ENCODE measurements at places on chromosomes 6 and 20. TPM values are rescaled to one million over a fixed set of nuclear protein-coding genes. Genes with fewer than 3 reads are reported as not detected.

CNR1 gene
- total RNA-seq, result 3.5 TPM

BMP2 gene
- total RNA-seq, result 17.9 TPM

AGER gene
- 11.1 TPM for total RNA-seq

SCUBE3 gene
- total RNA-seq, result 14.7 TPM

ZSCAN12 gene
- 12.4 TPM for total RNA-seq

DNA sequence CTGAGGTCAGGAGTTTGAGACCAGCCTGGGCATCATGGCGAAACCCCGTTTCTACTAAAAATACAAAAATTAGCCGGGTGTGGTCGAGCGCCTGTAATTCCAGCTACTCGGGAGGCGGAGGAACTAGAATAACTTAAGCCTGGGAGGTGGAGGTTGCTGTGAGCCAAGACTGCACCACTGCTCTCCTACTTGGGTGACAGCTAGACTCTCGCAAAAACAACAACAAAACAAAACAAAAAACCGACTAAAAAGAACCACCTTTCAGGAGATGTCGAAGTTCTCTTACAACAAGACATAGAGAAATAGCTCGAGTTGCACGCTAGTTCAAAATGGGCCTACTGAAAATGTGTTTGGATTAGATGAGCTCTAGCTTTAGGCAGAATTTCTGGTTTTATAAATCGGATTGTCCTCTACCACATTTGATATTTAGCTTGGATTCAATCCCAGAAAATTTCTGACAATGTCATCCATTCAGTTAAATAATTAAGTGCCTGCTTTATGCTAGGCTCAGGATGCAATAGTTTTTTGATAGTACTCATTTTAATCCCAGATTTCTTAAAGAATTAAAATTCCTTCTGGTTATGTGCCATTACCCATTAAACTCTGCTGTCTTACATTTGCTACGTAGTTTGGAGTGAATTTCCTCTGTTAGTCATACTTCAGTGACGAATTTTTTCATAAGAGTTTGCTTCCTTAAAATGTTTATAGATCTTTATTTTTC lies 137.5 kb upstream of the SHLD1 start:
- H3K27ac ChIP-seq, result peak overlapping the region; percentile 79
- H3K27me3 ChIP-seq, result no peaks in the 10 kb centered on the region
- DNase-seq, result no peak

DNA sequence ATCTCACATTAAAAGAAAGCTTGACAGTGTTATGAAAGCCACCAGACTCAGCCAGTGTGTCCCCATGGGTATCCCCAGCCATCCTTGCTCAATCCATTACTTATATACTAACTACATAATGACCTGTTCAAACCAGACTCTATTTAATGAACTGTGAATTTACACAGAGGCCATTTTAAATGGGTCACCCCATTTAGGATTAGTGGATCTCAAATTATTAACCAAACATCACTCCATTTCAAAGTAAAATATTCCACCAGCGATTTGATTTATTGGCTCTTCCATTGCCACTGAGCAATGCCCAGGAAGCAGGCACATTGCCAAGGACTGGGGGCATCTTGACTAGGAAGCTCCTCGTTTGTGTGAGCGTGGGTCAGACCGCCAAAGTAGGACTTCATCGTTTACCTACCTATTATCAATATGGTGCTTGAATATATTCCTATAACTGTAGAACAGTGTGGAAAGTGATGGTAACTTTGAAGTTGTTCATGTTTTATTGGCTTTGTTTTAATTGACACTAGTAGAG lies 15.5 kb upstream of the NPEPL1 start:
- H3K27ac ChIP-seq, result no peak overlapping the region
- DNase-seq, result no peak
- peaks cover 52% of the 10 kb centered on the region for H3K36me3 ChIP-seq

PRRC2A gene
- total RNA-seq, result 235 TPM

SAMD5 gene
- 9.2 TPM for total RNA-seq

DNA sequence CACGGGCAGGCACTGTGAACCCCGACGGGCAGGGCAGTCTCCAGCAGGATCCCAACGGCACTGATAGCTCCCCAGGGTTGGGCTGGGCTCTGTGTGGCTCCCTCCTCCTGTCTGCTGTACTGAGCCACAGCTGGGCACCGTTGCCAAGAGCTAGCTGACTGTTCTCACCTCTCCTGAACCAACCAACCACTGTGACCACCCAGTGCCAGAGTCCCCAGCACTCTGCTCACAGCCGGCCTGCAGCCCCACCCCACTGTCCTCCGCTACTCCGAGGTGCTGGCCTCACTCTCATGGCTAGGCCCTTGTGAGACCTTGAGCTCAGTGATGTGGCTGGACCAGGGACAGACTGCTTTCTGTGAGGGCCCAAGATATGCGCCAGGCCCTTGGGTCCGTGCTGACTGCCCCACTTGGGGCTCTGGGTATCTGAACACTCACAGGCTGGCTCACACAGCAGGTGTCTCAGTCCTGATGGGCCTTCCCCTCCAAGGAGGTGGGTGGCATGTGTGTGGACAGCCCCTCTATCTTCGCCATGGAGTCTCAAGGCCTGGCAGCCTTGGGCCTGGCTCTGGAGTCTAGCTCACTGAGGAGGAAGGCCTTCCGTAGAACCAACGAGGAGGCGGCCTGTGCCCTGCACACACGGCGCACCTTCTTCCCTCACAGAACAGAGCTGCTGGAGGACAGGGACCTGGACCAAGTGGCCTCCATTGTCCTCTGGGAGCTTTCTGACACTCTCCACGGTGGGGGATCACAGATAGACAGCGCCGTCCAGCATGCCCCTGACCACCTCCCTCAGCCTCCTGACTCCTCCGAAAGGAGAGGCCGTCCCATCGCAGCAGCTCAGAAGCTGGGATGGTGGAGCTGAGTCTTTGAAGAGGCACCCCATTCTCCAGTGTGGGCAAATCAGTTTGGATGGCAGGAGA lies 53.5 kb downstream of the TCP11 start:
- no peak overlapping the region for H3K27ac ChIP-seq
- peak; percentile 59 for DNase-seq
- H3K4me1 ChIP-seq, result peaks cover 6% of the 10 kb centered on the region
- no peaks in the 10 kb centered on the region for H3K27me3 ChIP-seq
- no peak overlapping the region for H3K4me3 ChIP-seq

- DNase-seq, result no peak
- H3K4me1 ChIP-seq, result no peaks in the 10 kb centered on the region
- no peaks in the 10 kb centered on the region for H3K36me3 ChIP-seq
Measured at GRCh38 chr6:151690303-151690702, 117.2 kb upstream of the ESR1 start.

DNA sequence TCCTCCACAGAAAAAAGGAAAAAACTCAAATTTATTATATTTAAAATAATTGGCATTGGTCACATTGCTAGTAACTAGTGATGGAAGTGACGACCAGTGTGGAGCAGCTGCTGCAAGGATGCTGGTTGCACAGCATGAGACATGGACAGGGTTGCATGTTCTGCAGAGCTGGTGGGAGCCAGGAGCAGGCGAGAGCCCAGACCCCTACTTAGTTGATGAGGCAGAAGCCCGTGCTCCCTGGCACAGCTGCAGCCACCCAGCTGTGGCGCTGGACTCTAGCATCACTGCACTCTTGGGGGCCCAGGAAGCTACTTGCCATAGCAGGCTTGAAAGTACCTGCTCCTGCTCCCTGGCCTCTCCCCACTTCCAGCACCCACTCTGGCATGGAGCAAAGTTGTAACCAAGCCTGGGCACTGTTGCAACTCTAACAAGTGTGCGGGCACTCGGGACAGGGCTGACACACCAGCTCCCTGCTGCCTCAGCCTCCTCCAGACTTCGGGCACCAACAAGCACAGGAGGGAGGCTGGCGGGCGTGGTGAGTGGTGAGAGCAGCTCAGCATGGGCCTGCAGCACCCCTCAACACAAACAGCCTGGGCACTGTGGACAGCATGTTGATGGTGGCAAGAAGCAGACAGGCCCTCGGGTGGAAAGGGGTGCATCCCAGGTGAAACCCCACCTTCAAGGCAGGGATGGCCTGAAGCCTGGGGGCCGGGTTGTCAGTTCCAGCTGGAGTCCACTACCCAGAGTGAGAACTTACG lies 69.6 kb downstream of the EYS start:
- no peaks in the 10 kb centered on the region for H3K27me3 ChIP-seq
- no peak overlapping the region for H3K4me3 ChIP-seq
- no peak for DNase-seq
- H3K4me1 ChIP-seq, result no peaks in the 10 kb centered on the region
- no peaks in the 10 kb centered on the region for H3K36me3 ChIP-seq
- H3K27ac ChIP-seq, result no peak overlapping the region

DEFB124 gene
- not detected for total RNA-seq

GRCh38 chr20:40637176-40637575 lies 51.9 kb downstream of the MAFB start:
- no peak overlapping the region for H3K27ac ChIP-seq
- H3K4me1 ChIP-seq, result peaks cover 2% of the 10 kb centered on the region
- no peaks in the 10 kb centered on the region for H3K36me3 ChIP-seq
- DNase-seq, result peak; percentile 13

Data from type B pancreatic cell (in vitro differentiated cells).